ENCODE measurements at places on chromosomes 4 and X.

DNA sequence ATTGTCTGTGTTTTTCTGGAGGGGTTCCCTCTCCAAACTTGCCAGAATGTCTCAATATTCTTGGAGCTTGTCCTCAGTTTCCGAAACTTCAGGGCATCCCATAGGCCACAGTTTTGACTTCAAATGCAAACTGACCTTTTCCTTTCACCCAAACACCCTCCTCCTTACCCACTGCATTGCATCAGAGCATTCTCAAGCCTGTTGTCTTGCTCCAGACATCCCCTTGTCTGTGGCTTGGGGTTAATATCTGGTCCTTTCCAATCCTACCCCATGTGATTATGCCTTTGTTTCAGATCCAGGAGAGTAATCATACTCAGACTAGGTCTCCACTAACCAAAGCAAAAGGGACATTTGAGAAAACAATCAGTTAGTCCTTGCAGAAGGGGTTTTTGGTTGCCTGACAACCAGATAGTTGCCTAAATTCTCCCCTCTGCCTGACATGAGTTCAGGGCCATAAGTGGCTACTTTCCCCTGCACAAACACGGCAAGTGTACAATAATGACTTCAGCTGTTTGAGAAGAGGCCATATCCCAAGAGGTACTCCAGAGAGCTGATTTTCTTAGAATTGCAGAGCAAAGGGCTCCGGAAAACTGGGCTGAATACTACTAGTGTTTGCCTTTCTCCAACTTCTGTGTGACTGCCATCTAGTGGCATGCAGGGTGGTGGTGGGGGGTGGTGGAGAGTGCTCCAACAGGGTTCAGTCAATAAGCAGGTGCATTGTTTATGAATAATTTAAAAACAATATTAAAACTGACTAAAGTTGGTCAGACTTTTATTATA is 130.2 kb downstream of the CHRDL1 start:
- no peak for DNase-seq

DNA sequence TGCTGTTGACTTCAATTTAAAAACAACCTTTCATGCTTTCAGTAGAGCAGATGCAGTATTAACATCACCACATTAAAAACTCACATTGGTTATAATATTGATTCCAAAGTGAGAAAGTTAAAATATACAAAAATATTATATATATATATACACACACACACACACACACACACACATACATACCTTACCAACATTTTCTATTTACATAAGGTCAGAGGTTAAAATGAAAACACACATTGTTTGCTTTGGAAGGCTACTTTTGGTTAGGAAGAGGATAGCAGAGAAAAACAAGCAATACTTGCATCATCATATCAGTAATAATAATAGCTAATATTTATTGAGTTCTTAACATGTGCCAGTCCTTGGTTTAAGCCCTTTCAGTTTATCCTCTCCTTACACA is 226.5 kb downstream of the PPP4R3C start:
- DNase-seq, result no peak

DNA sequence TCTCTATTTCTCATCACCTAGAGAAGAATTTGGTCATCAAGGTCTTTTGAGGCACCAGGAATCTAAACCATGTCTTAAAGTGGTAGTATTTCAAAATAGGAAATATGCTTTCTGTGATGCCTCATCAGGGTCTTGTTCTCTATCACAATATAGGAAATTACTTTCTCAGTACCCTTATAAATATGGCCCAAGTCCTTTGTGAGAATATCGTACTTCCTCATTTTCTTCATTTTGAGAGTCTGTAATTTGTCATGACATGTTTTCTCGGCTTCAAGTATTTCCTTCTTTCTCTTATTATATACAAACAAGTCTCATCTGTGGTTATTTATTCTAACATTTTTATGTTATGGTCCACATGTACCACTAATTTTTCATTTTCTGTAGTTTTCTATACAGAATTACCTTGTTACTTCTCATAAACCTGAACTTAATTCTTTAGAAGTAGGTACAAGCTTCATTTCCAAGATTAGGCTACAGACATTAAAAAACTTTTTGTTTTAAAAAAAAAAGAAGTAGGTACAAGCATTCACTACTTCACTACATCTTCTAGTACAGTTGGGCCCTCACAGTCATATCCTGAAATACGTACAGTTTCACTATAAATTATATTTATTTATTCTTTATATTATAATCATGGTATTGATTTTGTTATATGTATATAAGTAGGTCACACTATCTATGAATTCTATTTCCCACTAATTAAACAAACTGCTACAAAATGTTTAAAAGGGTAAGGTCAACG is 54.4 kb downstream of the KLHL13 start:
- DNase-seq, result no peak

GRCh38 chr4:62450740-62451139 is 1250.6 kb downstream of the ADGRL3 start:
- no peak for DNase-seq

GRCh38 chr4:27357283-27357682 is 496.6 kb downstream of the STIM2 start:
- no peak for DNase-seq

DNA sequence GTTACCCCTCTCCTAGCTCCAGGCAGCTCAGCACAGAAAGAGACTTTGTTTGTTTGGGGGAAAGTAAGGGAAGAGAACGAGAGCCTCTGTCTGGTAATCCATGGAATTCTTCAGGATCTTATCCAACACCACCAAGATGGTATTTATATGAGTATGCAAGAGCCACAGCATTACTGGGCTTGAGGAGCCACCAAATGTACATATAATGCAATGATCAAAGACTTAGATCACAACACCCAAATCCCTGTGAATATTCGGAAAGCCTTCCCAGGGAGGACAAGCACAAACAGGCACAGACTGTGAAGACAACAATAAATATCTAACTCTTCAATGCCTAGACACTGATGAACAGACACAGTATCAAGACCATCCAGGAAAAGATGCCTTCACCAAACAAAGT is 116.6 kb downstream of the UPRT start:
- DNase-seq, result no peak

DNA sequence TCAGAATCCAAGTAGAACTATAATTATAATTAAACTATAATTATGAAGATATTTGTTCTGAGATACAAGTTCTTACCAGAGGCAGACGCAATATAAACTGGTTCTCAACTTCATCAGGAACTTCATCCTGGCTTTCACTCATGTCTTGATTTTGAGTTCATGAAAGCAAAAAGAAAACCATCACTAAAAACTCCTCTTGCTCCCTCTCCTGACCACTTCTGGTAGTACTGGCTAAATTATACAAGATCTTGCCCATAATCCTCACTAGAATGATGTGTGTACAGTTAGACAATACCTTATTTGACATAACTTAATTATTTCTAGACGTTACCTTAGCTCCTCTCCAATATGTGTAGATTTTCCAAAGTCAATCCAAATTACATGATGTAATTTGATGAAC is 3.7 kb downstream of the TAF7L start:
- no peak for DNase-seq

GRCh38 chr4:166091912-166092510 is 219.0 kb downstream of the TLL1 start:
- DNase-seq, result no peak

DNA sequence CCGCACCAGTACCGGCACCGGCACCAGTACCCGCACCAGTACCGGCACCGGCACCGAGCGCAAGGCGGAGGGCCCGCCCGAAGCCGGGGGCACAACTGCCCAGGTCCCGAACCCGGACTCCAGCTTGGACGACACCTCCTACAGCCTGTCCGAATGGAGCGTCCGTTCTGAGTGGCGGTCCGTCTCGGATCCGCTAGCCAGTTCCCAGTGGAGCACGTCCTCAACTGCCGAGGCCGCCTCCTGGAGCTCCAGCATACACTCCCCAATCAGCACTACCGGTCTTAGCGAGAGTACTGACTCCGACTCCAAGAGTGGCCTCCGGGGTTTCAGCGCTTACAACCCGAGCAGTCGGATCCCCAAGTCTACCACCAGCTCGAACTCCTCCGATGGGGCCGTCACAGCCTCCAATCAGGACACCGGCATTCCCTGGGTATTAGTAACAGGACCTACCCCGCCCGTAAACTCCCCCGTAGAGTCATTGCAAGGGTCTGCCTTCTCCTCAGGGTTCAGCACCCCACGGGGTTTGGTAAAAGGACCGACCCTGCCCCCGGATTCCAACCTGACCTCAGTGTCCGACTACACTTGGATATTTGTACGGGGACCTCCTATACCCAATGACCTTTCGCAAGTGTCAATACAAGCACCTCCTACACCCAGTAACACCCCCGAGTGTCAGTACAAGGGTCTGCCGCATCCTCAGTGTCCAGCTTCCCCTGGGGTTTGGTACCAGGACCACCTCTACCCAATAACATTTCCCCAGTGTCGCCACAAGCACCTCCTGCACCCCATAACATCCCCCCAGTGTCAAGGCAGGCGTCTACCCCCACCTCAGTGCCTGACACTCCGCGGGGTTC is 721 bp upstream of the MAOA start:
- DNase-seq, result peak; percentile 63

- no peak for DNase-seq
Measured at GRCh38 chrX:15804563-15804962, 14.3 kb downstream of the ZRSR2 start.

DNA sequence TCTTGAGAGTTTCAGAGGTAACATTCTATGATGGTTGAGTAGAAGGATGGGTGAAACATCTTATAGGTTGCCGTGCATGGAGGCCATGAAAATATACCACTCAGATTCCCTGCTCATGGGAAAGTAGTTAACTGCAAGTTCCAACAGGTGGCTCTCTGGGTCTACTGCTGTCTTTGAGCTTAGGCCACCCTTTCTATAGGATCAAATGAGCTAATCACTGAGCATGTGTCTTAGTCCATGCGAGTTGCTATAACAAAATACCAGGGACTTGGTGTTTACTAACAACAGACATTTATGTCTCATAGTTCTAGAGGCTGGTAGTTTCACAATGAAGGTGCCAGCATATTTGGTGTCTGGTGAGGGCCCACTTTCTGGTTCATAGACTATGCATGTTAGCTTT is 144.8 kb upstream of the UNC5C start:
- no peak for DNase-seq

DNA sequence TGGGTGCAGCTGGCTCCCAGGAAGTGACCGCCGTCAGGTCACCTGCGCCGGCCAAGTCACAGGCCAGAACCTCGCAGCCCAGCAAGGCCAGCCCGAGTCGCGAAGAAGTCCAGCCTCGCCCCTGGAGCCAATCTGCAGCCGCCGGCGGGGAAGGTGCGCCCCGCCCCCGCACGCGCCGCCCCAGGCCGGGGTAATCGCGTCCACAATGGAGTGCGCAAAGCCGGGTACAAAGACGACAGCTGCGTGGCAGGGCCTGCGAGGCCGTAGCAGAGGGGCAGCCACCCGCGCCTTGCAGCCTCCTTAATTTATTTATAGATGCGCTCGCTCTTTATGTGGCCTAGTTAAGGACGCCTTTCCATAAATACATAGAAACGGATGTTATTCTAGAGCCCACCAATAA is 139.4 kb upstream of the CPEB2 start:
- peak; percentile 79 for DNase-seq

DNA sequence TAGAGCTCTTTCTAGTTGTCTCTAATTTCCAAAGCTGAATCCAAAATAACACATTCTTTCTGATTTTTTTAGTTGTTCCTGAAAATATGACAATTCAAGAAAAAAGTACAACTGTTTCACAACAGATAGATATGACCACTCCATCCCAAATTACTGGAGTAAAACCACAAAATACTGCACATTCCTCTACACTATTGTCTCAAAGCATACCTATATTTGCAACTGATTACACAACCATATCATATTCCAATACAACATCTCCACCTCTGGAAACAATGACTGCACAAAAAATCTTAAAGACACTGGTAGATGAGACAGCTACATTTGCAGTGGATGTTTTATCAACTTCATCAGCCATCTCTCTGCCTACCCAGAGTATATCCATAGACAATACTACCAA is 43.6 kb downstream of the ADGRG4 start:
- no peak for DNase-seq

DNA sequence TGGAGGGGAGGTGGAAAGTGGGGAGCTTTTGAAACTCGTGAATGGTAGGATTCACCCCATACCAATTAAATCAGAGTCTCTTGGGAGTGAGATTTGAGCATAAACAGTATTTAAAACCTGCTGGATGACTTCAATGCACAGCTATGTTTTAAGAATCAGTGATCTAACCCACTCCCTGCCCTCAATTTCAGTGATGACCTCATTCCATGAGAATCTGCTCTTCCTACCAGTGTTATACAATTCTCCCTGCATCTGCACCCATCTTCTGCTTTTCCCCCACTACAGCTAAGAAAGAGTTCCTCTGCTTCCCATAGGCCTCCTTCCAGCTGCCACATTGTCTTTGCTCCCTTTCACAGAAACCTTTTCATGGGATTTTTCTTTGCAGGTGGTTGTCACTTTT is 18.3 kb upstream of the H2AZ1 start:
- no peak for DNase-seq

- DNase-seq, result no peak
Measured at GRCh38 chrX:41301438-41301824, 32.5 kb upstream of the DDX3X start.

DNA sequence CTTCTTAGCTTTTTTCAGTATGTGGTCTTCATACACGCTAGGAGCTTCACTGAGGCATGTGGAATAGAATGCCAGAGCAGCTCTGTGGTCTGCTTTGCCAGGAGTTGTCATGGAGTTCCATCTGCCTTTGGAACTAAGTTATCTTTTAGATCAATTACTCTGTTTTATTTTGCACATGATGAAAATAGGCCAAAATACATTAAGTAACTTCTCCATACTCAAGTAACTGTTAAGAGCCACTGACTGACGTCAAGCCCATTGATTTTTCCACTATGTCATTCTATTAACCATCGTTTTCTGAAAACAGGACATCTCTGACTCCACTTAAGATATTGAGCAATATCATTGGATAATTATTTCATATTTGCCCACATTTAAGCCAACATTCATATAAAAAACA is 415.1 kb upstream of the MAD2L1 start:
- DNase-seq, result no peak

DNA sequence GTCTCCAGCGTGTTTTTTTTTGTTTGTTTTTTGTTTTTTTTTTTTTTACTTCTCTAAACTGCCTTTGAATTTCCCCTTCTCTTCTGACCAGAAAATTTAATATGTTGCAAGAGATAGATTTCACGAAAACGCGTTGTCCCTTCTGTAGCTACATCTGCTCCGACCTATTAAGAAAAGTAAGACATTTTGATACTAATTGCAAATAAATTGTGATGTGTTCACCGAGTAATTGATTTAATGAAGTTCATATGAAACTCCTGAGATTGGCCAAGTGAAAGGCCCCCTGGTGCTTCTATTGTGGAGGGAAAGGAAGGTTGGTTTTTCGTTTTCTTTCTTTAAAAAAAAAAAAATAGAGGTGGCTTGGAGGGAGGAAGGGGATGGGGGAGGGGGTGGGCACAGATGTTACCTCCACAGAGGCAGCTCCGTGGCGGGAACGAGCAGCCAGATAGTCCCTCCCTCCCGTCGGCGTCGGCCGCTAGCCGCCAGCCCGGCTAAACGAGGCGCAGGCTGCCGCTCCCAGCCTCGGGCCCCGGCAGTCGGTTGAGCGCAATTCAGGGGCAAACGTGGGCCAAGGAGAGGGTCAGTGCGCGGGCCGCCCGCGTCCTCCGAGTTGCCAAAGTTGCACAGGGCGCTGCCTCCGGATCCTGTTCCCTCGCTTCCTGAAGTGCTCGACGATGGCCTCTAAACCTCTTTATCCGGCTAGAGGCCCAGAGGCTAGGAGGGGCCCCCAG is 139.1 kb upstream of the ZIC3 start:
- DNase-seq, result no peak
